Cardiac muscle cell (in vitro differentiated cells and primary cell): ENCODE measurements at places on chromosomes 6 and 20.

DNA sequence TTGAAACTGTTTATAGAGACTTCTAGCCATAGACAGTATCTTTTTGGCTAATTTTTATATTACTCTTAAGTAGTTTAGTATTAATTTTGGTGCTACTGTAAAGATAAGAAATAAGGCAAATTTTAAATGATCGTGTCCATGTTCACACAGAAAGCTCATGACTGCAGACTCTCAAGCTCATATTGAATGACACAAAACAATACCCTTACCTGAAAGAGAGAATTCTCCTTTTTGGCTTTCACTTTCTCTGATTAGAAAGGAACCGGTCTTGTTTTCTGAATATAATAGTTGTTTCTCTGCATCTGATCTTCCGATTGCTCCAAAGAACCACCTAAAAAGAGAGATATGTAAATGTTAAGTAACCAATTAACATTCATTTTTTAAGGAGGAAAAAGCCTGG is 57.0 kb downstream of the FRK start:
- no peak for DNase-seq

GRCh38 chr6:166933396-166933795 is 23.0 kb downstream of the RNASET2 start:
- DNase-seq, result no peak

GRCh38 chr6:2186516-2186915 is 58.9 kb downstream of the GMDS start:
- no peak for DNase-seq

- DNase-seq, result no peak
These were observed 175.6 kb downstream of the BMP7 start for GRCh38 chr20:57090590-57091560.

GRCh38 chr6:32271429-32271828 is 47.6 kb upstream of the NOTCH4 start:
- no peak for DNase-seq

GRCh38 chr20:46056027-46056833 is 27.2 kb downstream of the SLC12A5 start:
- no peak for DNase-seq

- peak; percentile 59 for DNase-seq
These were observed 23.2 kb upstream of the LOC128125822 start for GRCh38 chr6:63549076-63549475.

DNA sequence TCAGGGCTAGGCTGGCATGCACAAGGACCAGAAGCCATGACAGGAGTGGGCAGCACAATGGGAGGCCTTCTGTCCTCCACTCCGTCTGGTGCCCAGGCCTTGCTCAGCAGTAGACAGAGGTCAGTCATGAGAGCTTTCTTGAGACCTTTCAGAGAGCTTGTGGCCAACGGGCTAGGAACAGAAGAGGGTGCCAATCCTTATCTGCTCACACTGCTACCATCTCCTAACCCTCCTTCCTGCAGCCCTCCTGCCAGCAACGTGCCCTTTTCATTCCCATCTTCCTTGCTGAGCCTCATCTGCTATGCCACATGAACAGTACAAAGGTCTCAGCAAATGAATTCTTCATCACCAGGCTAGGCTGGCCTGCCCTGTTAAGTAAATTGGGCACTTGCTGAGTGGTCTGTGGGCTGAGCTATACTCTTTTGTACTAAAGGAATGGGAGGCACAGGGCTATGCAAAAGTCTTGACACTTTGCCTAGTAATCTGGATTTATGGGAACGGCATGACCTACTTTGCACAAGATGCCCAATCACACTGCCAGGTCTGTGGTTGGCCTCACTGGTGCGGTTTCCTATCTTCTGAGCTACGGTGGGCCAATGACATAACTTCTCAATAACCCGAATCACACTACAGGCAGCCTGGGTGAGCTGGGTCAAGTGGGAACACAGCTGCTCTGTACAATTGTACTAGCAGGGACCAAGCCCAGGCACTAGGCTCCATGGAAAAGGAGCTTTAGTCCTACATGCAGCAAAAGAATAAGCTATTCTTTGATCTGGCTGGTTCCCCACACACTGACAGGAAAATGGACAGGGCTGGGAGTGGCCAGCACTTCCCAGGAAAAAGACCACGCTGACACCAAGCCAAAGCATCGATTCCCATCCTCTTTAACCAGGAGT is 47.8 kb downstream of the ELOVL5 start:
- peak; percentile 15 for DNase-seq

- DNase-seq, result no peak
These were observed 404.1 kb upstream of the PLCB4 start for GRCh38 chr20:8664778-8665177.

DNA sequence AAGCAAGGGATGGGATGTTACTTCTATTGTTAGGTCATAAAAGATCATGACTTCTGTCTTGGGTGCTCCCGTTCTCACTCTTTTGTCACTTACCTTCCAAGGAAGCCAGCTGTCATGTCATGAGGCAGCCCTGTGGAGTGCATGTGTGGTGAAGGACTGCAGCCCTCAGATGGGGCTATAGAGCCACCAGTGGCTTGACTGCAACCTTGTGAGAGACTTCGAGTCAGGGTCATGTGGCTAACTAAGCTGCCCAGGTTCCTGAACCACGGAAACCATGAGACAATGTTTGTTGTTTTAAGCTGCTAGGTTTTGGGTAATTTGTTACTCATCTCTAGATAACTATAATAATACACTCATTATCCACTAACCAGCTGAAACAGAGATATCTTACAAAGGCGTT is 477.1 kb downstream of the BTBD3 start:
- peak; percentile 33 for DNase-seq

DNA sequence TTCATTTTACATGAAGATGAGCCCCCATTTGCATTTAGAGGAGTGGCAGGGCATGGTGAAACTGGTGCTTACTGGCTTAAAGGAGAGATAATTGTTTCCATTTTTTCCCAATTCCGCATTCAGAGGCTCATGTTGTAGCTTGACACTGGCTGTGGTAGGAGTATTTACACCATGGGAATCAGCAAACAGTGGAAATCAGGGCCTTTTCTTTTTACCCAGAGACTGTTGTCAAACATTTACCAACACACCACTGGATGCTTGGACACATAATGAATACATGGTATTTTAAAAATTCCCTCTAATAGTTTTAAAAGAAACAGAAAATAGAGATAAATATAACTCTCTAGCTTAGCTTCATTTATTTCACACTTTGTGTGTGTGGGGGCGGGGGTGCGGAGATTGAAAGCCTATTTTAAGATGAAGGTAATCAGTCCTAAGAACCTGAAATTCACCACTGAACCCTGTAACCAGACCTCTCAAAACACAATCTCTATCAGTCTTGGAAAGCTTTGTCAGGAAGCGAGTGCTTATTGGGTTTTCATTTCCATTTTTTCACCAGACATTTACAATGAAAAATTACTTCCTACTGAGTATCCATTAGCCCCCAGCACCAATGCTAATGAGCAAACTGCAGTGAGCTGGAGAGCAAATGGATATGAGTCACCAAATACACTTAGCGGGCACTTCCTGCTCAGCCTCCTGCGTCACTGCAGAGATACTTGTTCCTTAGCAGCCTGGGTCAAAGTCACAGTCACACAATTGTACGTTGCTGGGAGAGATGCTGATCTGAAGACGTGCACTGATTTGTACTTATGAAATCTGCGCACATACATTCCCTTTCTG is 532.0 kb downstream of the BCKDHB start:
- DNase-seq, result peak; percentile 90

DNA sequence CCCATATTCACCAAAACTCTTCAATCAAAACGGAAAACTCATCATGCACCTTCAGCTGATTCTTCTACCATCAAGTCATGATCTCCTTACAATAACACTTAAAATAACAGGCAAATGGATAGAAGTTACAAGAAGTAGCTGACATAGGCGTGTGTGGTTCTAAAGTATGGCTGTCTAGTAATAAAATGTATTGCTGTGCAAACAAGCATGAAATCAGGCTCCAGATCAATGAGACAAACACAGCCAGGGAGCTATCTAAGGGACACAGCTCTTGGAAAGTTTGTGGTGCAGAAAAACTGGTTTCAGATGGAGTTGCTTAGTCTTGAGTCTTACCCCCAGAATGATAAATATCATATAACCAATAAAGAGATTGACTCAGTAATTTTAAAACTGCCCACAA is 434.8 kb upstream of the NOX3 start:
- no peak for DNase-seq

- no peak for DNase-seq
These were observed 243.0 kb downstream of the TSHZ2 start for GRCh38 chr20:53215166-53215565.

- no peak for DNase-seq
These were observed 8.9 kb downstream of the NFS1 start for GRCh38 chr20:35690265-35690664.

DNA sequence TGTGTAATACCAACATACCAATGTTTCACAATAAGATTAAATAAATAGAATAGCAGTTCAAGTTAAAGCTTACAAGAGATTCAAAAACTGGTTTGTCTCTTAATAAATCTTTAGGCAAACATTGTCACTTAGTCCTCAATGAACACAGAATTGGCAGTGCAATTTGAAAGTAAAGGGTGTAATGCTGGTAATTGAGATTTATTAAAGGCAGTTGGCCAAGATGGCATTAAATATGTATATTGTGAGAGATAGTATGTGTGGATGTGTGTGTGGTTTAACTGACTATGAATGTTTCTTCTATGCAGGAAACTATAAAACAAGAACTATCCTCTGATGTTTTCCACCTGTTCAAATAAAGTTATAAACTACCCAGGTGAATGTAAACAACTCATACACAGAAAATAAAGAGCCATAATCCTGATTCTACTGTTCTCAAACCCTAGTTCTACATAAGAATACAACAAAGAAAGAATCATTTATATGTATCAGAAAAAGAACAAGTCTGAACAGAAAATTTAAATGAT is 267.9 kb upstream of the PTCHD4 start:
- no peak for DNase-seq
